Progenitor cell of endocrine pancreas (in vitro differentiated cells): ENCODE measurements at places on chromosomes 4 and X.

- peak; percentile 42 for DNase-seq
Observed at GRCh38 chrX:44871931-44872820, 812 bp upstream of the KDM6A start.

DNA sequence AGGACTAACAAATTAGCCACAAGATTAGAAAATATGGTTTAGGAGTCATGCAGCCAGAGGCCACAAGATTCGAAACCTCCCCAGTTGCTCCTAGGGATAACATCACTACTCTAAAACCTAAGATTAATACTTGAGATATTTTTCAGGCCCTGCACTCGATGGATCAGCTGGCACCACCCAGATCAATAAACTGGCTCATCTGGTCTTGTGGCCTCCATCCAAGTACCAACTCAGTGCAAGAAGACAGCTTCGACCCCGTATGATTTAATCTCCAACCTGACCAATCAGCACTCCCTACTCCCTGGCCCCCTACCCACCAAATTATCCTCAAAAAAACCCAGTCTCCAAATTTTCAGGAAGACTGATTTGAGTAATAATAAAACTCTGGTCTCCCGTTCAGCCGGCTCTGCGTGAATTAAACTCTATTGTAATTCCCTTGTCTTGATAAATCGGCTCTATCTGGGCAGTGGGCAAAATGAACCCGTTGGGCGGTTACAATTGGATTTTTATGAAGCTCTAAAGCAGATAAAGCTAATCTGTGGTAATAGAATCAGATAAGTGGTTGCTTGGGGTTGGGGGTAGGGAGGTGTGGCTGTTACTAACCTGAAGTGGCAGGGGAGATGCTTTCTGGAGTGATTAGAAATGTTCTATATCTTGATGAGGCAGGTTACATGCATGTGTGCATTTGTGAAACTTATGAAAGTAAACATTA is 91.8 kb upstream of the ATXN3L start:
- no peak for DNase-seq

GRCh38 chrX:153320555-153321184 is 897 bp downstream of the PNMA6F start:
- no peak for DNase-seq

DNA sequence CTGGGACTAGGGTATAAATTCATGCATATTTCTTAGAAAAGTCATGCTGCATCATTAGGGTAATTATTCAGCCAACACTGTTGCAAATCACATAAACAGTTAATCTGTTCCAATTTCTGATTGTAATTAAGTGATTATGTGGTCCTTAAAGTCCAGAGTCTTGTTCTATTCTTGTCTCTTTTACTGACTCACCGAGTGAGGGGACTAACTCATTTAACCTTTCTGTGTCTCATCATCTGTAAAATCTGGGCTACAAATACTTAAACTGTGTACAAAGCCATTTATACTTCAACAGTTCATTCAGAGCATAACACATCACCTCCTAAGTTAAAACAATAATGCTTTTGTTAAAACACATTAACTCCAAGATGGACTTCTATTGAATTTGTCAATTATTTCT is 65.4 kb upstream of the KLHL13 start:
- DNase-seq: no peak

GRCh38 chr4:109302361-109303139 is at the start of gene COL25A1:
TSS of gene COL25A1 (minus strand) at chr4:109302658.
- peak; percentile 77 for DNase-seq

DNA sequence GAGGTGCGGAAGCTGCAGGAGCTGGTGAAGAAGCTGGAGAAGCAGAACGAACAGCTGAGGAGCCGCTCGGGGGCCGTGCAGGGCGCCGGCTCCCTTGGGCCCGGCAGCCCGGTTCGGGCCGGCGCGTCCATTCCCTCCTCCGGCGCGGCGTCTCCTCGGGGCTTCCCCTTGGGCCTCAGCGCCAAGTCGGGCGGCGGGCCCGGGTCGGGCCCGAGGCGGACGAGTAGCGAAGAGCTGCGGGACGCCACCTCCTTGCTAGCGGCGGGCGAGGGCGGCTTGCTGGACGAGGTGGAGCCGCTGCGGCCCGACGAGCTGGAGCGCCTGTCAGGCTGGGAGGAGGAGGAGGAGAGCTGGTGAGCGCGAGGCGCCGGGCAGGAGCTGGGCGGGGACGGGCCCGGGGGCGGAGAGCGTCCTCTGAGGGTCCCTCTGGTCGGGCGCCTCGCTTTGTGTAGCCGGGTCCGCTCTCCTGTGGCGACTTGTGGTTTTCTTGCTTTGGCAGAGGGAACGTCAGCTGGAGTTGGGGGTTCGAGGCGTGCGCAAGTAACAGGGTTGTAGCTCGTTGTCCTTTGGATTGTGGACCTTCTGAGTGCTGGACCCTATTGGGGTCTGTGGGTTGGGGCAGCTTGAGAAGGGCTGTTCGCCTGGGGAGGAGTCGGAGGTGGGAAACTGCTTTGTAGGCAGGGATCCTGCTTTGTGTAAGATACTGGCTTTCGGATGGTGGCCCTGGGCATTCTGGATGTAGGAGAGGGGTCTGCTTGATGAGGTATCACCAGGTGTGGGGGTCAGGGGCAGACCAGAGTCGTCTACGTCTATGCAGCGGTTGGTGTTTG is 662 bp downstream of the SLAIN2 start:
- DNase-seq: peak; percentile 56

DNA sequence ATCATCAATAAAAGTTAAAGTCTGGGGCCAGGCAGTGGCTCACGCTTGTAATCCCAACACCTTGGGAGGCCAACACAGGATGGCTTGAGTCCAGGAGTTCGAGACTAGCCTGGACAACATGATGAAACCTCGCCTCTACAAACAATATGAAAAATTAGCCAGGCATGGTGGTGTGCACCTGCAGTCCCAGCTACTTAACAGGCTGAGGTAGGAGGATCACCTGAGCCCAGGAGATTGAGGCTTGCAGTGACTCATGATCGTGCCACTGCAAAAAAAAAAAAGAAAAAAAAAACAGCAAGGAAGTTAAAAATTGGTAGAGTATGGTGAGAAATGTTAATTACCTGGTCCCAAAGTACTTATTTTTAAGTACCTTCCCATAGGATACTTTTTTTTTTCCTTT is 27.5 kb downstream of the FBXW7 start:
- DNase-seq: no peak

DNA sequence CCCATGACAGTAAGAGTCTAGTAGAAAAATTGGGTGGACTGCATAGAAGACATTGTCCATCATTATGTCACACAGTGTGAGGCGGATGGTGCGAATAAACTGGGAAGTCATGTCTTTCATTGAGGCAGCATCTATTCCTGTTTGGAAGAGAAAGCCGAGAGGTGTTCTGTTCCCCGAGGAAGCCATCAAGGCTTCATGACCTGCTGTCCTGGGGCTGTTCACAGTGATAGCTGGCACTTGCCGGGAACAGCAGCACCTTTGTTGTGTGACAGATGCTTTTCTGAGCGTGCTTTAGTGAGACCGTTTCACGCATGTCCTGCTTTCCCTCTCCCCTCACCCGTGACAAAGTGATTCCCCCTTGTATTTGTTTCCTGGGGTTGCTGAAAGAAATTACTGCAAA is 20.3 kb downstream of the RGS12 start:
- DNase-seq: no peak

DNA sequence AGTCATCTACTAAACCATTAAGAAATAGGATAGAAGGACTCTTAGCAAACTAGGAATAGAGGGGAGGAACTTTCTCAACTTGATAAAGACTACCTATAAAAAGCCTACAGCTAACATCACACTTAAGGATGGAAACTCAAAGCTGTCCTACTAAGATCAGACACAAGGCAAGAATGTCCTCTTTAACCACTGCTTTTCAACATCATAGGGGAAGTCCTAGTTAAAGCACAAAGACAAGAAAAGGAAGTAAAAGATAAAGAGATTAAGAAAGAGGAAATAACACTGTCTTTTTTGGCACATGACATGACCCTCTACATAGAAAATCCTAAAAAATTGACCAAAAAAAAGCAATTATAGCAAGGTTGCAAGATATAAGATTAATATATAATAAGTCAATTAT is 136.6 kb downstream of the FBXW7 start:
- no peak for DNase-seq
